GM23338 (cell line): ENCODE measurements at places on chromosomes 11 and 22.

DNA sequence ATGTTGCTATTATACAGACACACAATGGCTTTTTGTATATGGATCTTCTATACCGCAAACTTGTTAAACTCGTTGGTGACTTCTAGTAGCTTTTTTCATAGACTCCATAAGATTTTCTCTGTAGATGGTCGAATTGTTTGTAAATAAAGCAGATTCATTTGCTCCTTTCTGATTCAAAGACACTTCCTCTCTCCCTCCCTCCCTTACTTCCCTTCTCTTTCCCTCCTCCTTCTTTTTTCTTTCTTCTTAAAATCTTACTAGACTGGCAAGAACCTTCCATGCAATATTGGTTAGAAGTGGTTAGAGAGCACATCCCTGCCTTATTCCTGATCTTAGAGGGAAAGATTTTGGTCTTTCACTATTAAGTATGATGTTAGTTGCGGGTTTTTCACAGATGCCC lies 36.4 kb downstream of the MYEOV start:
- DNase-seq, result no peak

DNA sequence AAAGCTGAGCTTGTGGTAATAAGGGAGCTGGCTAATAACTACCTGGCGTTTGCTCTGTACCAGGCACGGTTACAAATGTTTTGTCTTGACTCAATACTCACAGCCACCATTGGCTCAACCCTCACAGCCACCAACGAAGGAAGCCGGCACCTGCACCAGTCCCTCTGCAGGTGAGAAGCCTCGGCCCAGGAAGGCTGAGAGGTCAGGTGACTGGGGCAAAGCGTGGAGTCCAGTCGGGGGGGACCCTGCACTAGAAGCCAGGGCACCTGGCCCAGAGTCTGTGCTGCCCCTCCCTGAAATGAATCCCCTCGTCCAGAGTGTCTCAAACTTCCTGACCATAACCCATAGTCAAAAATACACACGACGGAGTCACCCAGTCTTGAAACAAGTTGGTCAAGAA lies 90.1 kb downstream of the PHF21B start:
- no peak for DNase-seq

- DNase-seq, result no peak
Measured at GRCh38 chr11:69210310-69211035, 54.7 kb downstream of the SMIM38 start.

- peak; percentile 11 for DNase-seq
Measured at GRCh38 chr11:97973352-97973857, 1047.3 kb upstream of the CNTN5 start.

DNA sequence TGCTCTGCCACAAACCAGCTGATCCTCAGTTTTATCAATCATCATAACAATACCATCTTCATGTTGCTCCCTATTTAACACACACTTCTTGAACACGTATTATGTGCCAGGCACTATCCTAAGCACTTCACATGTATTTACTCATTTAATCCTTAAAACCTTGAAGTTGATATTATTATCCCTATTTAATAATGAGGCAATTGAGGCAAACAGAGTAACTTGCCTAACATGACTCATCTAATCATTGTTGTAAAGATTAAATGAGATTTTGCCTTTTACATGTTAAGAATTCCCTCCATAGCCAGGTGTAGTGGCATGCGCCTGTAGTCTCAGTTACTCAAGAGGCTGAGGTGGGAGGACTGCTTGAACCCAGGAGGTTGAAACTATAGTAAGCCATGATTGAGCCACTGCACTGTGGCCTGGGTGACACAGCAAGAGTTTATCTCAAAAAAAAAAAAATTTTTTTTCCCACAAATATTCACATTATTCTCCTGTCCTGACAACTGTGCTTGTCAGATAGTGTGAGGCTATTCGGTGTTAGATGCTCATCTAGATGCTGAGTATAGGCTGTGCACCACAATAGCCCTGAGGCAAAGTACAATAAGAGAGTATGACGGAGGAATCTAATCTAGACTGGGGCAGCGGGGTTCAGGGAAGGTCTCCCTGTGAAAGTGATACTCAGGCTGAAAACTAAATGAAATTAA lies 13.4 kb downstream of the CKAP5 start:
- DNase-seq, result no peak

DNA sequence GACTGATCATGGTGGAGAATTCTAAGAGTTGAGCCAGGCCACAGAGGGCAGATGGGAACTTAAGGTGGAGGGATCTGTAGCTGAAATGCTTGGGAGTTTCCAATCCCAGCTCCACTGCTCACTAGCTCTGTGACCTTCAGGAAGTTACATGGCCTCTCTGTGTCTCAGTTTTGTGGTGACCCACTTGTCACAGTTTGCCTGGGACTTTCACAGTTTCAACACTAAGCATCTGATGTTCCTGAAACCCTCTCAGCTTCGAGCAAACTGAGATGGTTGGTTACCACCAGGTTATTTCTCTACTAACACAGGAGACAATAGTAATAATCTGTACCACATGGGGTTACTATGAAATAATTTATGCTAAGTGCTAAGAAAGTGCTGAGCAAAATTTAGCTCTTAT lies 505.3 kb downstream of the OPCML start:
- DNase-seq, result no peak

DNA sequence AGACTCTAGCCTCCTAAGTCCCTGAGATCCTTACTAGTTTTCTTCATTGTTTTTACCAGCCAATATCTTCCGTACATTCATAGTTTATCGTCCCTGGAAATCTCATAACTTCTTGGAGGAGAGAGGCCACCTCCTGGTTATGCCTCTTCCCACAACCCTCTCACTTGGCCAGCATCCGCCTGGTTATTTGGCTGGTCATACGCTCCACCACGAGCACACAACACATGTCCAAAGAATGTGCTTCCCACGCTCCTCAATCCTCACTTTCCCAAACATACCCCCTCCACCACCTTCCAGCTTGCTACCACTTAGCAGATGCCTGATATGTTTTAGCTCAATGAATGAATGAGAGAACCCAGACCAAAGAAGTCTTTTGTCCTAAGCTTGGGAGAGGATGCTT lies 83.5 kb upstream of the EIF3D start:
- no peak for DNase-seq

GRCh38 chr11:36030731-36031281 lies 86.9 kb downstream of the LDLRAD3 start:
- DNase-seq, result no peak

DNA sequence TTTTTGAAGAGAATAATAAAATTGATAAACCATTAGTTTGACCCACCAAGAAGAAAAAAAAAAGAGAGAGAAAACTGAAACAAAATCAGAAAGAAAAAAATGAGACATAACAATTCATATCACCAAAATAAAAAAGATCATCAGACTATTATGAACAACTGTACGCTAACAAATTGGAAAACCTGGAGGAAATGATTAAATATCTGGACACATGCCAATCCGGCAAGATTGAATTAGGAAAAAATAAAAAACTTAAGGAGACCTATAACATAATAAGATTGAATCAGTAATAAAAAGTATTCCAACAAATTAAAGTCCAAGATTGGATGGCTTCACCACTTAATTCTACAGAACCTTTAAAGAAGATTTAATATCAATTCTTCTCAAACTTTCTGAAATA lies 136.7 kb downstream of the CASP12 start:
- no peak for DNase-seq

- DNase-seq, result no peak
Measured at GRCh38 chr22:49657275-49657973, 170.2 kb downstream of the BRD1 start.

DNA sequence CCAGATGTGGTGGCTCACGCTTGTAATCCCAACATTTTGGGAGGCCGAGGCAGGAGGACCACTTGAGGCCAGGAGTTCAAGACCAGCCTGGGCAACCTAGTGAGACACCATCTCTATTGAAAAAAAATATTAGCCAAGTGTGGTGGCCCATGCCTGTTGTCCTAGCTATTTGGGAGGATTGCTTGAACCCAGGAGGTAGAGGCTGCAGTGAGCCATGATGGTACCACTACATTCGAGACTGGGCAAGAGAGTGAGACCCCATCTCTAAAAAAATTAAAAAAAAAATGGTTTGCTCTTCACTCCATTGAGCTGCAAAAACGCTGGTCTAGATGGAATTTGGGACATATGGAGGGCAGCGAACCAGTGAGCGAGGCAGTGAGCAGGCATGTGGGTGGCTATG lies 21.6 kb upstream of the SOX10 start:
- no peak for DNase-seq

DNA sequence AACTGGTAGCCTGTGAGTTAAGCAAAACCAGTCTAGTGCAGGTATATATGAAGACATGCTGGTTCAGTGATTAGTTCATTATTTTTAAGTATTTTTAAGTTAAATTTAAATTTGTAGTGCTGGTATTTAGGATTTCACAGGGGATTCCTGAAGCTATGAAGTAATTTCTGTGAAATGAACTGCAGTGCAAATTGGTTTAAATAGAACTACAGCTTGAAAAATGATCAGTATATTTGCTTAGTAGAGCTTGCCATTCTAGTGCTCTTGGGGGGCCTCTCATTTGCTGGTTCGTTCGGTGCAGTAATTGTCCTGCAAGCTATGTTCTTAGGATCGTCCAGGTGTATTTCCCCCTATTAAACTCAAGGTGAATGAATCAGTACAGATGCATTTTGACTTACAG lies 13.1 kb downstream of the REXO2 start:
- no peak for DNase-seq

GRCh38 chr11:64139049-64139448 lies 26.9 kb downstream of the MACROD1 start:
- no peak for DNase-seq

DNA sequence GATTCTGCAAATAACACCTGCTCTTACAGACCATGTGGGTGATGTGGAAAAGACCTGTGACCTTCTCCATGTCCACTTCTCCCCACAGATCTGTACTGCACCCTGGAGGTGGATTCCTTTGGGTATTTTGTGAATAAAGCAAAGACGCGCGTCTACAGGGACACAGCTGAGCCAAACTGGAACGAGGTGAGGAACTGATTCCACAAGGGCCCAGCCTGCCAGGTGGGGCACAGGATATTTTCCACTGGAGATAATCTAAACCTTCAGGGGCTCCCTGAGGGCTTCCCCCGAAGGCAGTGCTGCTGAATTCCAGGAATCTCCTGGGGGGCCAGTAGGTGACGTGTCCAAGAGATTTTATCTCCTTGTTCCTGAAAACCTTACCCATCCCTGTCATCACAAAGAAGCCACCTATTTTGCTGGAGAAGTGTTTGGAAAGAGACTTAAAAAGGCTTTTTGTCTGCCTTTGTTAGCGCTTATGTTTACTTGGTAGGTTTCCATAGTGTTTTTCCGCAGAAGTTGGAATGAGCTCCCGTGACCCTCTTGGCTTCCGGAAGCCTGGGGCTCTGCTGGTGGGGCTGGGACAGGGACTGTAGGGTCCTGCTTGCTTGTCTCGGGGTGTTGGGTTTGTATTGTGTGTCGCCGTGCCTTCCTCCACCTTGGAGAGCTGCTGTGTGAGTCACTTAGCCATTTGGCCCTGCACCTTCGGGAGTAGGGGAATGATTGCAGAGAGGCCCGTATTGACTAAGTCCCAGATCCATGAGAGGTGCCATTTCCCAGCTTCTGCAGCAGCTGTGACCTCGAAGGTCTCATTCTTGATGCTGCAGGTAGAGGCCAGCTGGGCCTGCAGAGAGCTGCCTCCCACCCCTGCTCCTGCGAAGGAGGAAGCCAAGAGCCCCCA lies 112.4 kb downstream of the BCR start:
- DNase-seq, result no peak

GRCh38 chr11:119934267-119934666 lies 203.6 kb downstream of the TRIM29 start:
- no peak for DNase-seq

DNA sequence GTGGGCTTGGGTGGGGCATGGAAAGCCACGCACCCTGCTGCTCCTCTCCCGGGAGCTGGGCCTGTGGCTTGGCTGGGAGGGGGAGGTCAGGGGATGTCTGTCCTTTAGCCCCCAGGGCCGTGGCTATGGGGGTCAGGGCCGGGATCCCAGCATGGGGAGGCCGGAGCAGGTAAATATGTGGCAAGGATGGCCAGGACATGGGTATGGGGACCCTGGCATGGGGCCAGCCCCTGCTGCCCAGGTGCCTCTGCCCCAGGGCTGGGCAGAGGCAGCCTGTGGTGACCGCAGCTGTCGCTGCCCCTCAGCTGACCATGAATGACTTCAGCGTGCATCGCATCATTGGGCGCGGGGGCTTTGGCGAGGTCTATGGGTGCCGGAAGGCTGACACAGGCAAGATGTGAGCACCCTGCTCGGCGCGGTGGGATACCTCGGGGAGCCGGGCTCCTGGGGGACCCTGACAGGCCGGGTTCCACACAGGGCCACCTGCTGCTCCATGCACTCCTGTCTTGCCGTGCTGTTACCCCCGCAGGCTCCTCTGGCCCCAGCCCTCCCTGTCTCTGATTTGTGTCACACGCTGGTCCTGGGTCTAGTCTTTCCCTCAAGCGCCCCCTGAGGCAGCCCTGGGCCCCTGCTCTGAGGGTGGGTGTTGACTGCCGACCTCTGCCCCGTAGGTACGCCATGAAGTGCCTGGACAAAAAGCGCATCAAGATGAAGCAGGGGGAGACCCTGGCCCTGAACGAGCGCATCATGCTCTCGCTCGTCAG lies 8.1 kb upstream of the ANKRD13D start:
- DNase-seq, result no peak

DNA sequence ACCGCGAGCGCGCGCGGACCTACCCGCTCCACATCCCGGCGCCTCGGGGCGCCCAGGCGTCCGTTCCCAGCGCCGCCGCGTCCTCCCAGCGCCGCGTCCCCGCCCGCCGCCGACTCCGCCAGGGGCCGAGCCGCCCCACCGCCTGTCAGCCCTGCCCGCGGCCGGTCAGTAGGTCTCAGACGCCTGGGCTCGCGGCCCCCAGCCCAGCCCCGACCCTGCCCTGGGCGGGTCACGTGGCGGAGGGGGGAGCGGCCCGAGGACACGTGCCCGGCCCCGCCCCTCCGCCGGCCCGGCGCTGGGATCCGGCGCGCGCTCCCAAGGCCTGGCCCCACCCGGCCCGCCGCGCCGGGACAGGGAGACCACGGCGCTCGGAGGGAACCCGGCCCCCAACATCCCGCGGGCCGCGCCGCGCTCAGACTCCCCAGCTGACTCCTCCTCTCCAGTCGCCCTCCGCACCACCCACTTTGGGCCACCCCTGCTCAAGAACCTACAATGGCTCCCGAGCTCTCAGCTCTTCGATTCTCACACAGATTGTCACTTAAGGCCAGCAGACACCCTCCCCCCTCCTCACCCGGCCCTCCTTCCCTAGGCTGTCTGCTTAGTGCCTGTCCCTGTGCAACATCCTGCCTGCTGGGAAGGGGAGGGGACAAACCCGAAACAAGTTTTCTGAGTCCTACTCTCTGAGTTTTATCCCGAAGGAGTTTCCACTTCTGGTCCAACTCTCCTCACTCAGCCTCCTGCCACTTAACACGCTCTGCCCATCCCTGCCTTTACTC lies at the start of gene RAB3IL1:
TSS of gene RAB3IL1 (minus strand) at position 233 of the 776 bp plus-strand sequence. CDS start at position 34, 199 bp downstream.
- peak; percentile 81 for DNase-seq
